ENCODE measurements at places on chromosomes 4 and X.

- no peak for DNase-seq
These were observed 7.6 kb downstream of the KLF3 start for GRCh38 chr4:38671592-38671940.

- DNase-seq: no peak
These were observed 149.3 kb upstream of the SLC4A4 start for GRCh38 chr4:71189471-71189870.

- no peak for DNase-seq
These were observed 206.2 kb downstream of the KCNIP4 start for GRCh38 chr4:21742326-21742725.

GRCh38 chrX:41118156-41118555, 32.9 kb downstream of the USP9X start:
- DNase-seq: no peak

- no peak for DNase-seq
These were observed 24.8 kb downstream of the ZFYVE28 start for GRCh38 chr4:2393353-2394270.

DNA sequence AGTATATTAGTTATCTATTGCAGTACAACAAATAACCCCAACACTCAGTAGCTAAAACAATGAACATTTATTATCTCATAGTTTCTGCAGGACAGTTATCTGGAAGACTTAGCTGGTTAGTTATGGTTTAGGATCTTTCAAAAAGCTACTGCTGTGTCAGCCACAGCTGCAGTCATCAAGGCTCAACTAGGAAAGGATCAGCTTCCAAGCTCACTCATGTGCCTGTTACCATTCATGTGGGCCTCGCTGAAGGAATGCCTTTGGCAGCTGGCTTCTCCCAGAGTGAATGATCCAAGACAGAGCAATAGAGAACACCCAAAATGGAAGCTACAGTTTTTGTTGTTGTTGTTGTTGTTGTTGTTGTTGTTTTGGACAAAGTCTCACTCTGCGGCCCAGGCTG, 13.5 kb upstream of the PRSS48 start:
- DNase-seq: no peak

DNA sequence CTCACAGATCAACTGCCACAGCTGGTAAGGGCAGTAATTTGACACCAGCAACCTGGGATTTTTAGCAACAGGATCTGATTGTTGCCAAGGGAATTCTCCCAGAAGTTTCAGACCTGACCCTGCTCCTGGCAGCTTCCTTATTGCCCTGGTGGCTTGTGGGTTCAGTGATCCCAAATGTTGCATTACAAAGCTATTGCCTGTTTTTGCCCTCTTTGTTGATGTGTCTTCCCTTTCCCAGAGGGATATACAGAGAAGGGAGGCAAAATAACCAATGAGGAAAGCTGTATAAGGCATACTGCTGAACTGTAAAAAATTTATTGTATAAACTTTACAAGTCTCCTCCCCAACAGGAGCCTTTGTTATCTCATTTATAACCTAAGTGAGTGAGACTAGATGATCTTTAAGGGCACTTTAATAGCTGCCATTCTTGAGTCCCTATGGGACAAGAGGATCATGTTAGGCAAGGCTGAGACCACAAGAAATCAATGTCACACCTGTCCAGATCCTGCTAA, 22.2 kb downstream of the VSIG4 start:
- no peak for DNase-seq

- no peak for DNase-seq
These were observed 39.4 kb downstream of the PPM1K start for GRCh38 chr4:88244816-88245579.

GRCh38 chr4:139256349-139256748, 23.7 kb downstream of the MGARP start:
- DNase-seq: no peak

DNA sequence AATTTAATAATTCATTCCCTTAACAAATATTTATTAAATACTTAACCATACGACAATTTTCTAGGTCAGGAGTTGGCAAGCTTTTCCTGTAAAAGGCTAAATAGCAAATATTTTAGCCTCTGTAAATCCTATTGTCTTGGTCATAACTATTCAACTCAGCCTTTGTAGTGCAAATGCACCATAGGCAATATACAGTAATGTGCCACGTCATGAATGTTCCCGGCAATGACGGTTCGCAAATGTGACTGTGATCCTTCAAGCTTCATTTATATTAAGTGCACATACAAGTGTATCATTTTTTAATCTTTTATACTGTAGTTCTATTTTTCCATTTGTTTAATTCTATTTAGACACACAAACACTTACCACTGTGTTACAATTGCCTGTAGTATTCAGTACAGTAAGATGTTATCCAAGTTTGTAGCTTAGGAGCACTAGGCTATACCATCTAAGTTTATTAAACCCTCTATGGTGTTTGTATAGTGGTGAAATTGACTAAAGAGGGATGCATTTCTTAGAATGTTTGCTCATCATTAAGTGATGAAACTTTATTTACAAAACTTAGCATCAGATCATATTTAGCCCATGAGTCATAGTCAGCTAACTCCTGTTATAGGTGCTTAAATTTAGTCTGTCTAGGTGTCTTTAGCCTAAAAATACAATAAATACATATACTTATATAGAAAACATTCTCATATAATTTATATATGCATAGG, 553.6 kb downstream of the STPG2 start:
- DNase-seq: no peak

DNA sequence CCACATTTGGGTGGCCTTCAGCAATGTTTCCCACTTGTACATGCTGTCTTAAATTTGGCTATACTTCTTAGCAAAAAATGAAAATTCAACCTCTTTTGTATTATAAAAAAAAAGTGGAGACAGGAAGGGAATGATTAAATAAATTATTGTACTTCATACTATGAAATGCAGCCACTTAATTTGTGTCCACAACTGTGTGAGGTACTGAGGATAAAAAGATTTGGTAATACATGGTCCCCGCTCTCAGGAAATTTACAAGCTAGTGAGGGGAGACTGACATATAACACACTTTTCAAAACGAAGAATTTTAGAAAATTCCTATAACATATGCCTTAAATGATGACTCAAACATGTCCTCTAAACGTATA, 105.0 kb downstream of the HNRNPD start:
- no peak for DNase-seq

GRCh38 chr4:175306436-175306835, 388.3 kb downstream of the ADAM29 start:
- DNase-seq: no peak

DNA sequence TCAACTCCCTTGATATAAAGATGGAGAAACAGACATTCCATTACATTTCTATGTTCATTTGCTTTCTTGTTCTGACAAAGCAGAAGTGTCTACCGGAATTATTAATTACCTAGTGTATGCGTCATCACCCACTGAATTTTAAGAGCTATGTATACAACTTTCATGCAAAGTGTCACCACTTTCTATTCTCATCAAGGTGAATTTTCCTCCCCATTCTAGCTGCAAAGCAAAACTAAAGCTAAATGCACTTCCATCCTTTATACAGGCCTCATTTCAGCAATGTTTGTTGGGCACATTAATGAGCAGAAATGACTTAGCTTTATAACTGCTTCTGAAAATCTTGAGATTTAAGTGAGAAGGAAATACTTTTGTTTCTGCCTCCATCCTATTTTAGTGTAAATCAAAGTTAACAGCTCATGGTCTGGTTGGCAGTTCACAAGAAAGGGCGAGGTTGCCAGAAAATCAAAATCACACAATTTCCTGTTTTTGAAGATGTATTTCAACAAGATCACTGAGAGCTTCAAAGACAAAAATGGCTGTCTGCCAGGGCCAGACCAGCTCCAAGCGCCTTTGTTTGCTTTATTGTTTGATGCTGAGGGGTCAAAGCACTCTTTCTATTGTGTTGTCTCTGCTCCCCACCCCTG, 7.2 kb upstream of the FAM9C start:
- no peak for DNase-seq

DNA sequence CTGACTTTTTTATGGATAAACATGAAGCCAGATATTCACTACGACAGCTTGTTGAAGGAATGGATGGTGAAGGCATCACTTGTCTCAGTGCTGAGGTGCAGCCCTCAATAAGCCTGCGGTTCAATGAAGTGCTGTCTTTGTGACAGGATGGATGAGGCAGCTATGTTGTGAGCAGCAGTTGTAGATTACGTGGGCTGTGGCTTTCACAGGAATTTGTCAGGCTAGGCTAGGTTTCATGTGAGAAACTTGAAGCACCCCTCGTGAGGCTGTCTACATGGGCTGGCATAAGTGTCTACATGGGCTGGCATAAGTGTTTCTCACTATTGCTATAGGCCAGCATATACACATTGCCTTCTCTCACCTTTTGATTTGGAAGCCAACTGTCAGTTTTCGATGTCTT, 1050.0 kb downstream of the ADGRL3 start:
- no peak for DNase-seq

GRCh38 chrX:826448-826847, 195.9 kb downstream of the SHOX start:
- DNase-seq: no peak

GRCh38 chr4:41994461-41994985, 4.2 kb downstream of the SLC30A9 start:
- no peak for DNase-seq

DNA sequence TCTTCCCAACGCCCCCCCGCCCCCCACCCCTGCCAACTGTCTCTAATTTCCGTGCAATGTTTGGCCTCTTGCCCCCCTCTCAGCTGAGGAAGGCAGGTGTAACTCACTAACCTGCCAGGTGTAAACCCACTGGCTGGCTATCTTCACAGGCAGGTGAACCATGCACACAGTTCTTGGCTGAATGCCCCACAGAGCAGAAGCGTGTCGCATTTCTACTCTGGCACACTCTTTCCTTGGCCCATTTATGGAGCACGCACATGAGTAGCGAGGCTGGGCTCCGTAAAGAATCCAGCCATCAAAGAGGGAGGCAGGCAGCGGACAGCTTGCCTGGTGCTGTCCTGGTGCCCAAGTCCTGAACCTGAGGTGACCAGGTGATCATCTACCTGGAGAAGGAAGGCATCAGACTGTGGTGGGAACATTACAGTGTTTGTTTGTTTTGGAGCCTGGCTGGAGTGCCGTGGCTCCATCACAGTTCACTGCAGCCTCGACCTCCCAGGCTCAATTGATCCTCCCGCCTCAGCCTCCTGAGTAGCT, 39.2 kb upstream of the CRMP1 start:
- no peak for DNase-seq

- DNase-seq: no peak
These were observed 3.5 kb upstream of the UGT2A2 start for GRCh38 chr4:69642961-69643360.

DNA sequence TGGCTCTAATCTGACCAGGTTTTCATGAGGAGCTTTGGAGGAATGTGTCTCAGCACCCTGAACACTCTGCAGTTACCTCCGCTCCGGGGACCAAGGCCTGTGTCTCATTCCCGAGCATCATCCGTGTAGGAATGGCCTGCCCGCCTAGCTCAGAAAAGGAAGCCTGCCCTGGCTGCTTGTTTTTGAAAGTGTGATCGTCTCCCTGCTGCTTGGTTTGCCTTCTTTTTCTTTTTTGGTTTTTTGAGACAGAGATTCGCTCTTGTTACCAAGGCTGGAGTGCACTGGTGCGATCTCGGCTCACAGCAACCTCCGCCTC, 73.3 kb downstream of the CRLF2 start:
- DNase-seq: no peak

DNA sequence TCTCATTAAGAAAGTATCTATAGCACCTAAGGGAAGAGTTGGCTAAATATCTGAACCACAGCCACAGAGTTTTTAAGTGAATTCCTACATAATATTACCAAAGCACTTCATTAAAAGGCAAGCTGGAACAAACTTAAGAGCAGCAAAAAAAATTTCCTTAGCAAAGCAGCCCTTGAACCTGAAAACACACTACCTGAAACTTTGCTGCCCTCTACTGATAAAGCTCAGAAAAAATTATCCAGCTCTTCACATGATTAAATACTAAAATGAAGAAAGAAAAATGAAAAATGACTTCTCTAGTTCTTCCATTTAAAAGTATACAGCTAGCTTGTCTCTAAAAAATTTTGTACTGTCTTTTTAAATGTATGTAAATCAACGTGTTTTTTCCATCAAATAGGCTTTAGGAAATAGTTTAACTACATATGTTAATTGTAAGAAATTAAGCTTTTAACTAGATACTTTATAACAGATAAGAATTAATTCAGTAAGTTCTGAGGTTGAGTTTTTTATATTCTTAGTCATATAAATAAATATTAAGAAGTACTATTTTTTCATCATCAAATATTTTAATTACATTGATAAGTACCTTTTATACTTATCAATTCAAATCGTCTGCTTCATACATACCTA, 156.1 kb downstream of the STPG2 start:
- DNase-seq: no peak

GRCh38 chr4:145557720-145558119, 61.5 kb upstream of the MMAA start:
- no peak for DNase-seq

DNA sequence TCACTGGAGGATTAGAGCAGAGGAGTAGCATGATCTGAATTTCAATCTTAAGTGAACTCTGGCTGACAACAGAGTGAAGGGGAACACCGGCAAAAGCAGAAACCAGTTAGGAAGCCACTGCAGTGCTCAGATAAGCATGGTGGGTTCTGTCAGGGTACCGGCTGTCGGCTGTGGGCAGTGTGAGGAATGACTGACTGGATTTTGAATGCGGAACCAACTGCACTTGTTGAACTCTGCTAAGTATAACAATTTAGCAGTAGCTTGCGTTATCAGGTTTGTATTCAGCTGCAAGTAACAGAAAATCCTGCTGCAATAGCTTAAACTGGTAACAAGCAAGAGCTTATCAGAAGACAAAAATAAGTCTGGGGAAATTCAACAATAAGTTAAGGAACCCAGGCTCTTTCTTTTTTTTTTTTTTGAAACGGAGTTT, 5.2 kb downstream of the HTT start:
- no peak for DNase-seq

DNA sequence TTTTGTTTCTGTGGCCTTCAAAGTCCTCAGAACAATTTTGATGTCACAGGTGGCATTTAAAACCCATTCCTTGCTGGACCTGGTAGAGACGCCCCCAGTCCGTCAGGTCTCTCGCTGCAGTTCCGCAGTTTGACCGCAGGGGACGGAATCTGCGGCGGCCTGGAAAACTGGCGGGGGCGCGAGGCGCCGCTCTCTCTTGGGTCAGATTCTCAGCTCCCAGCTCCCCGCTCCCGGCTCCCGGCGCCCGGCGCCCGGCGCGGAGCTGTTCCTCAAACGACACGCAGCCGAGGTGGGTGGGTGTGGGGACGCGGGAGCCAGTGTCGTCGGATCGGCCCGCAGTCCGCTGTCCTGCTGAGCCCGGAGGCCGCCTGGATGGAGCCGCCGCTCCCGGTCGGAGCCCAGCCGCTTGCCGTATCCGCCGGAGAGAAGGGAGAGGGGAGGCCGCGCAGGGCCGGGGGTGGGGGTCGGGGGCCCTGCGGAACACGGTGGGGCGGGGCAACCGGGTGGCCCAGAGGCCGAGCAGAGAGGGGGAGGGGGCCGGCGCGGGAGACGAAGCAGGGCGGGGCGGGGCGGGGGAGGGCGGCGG, at the start of gene OCRL:
OCRL (plus strand) TSS at position 192 of the 586 bp plus-strand sequence; CDS start at position 373, 181 bp downstream.
- DNase-seq: no peak

Measured in AG04449 (cell line).